ENCODE measurements at places on chromosomes 6 and 20. TPM values are rescaled to one million over a fixed set of nuclear protein-coding genes. Genes with fewer than 3 reads are reported as not detected.

DNA sequence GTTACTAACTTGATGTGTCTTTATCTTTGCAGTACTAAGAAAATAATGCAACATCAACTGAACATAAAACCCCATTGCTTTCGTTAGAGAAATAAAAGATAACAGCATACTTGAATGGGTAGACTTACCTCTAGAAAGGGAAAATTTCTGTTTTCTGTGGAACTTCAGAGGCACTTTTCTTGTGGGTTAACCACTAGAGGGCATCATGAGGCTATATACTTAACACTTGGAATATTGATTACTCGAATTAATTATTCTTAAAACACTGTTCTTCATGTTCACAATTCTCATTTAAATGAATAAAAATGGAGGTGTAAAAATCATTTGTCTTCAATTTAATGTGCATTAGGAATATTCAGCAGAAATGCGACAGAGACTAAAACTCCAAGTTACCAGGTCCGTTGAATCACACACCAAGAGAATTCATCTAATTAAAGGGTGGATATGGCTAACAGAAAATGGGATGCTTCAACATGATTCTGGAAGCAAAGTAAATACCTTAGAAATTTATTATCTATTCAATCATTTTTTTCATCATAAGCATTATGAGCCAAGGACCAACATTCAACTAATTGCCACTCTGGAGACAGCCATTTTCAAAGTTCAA is 330.8 kb upstream of the PREP start:
- no peak for DNase-seq

DNA sequence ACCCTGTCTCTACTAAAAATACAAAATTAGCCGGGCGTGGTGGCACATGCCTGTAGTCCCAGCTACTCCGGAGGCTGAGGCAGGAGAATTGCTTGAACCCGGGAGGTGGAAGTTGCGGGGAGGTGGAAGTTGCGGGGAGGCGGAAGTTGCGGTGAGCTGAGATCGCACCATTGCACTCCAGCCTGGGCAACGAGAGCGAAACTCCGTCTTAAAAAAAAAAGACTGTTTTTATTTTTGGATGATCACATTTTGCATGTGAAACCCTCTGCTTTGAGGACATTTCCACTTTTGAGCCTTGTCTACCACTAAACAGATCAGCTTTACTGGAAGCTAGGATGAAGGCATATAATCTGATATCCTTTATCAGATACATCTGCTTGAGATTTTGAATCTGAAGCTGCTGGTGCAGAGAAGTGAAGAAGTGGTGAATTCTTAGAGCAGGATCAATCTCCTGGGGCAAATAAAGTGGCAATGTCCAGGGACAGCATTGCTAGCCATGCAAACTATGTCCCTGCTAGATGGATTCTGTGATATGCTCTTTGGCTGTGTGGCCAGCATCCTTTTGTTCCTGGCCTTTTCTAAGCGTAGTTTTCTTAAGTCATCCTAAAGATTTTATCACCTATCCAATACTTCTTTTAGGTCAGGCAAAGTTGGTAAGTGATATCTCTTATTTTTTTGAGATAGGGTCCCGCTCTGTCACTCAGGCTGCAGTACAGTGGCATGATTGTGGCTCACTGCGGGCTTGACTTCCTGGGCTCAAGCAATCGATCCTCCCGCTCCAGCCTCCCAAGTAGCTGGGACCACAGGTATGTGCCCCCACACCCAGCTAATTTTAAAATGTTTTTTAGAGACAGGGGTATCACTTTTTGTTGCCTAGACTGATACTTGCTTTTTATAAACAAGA is 23.3 kb downstream of the RBL1 start:
- no peak for DNase-seq

DNA sequence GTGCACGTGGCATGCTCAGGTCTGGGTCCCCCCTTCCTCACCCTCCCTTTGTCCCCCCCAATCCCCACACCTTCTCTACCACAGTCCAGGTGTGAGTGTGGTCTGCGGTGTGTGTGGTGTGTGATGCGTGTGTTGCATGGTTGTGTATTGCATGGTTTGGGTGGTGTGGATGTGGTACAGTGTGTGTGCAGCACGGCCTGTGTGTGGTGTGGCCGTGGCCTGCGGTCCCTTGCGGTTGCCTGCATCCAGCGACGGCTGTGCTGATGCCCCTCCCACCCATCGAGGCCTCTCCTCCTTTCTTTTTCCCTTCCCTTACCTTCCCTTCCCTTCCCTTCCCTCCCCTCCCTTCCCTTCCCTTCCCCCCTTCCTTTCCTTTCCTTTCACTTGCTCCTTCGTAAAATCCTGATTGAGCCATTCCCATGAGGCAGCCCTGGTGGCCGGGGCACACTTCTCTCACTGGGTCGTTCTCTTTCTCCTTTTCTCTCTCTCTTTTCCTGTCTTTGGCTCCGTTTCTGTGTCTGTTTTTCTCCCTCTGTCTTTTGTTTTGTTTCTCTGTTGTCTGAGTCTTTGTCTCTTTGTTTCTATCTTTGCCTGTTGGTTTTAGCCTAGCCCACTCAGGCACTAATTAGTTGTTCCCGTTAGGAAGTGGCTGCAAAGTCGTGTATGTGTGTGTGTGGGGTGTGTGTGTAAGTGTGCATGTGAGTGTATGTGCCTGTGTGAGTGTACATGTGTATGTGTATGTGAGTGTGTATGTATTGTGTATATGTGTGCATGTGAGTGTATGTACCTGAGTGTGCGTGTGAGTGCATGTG is 65.7 kb downstream of the SRC start:
- DNase-seq: no peak

GRCh38 chr6:105646391-105646867 is 243.5 kb upstream of the PREP start:
- no peak for DNase-seq

GRCh38 chr6:5367510-5367909 is 106.2 kb downstream of the FARS2 start:
- DNase-seq: no peak

DNA sequence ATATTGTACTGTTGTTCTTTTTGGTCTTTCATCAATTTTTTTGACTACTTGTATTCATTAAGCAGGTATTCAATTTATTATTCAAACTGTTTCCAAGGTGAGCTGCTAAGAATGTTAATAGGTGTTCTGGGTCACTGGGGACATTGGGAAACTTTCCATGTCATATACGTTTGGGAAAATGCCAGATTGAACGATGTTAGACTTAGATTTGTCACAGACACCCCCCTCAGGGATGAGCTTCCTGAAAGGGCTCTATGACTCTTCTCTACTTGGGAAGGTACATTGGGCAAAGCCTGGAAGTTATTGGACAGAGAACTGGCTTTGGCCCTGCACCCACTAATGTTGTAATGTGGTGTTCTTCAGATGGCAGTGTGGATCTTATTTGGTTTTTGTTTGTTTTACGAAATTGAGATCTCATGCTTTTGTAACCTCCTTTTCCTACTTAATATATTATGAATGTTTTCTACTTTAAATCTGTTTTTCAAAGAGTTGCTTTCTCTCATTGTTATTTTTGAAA is 42.1 kb downstream of the PLCB4 start:
- no peak for DNase-seq

GRCh38 chr6:139371421-139372203 is 2.8 kb downstream of the CITED2 start:
- DNase-seq: no peak

- no peak for DNase-seq
Measured at GRCh38 chr6:165091121-165091785, 218.2 kb downstream of the C6orf118 start.

Gene HCK
- 12.7 TPM for total RNA-seq

DNA sequence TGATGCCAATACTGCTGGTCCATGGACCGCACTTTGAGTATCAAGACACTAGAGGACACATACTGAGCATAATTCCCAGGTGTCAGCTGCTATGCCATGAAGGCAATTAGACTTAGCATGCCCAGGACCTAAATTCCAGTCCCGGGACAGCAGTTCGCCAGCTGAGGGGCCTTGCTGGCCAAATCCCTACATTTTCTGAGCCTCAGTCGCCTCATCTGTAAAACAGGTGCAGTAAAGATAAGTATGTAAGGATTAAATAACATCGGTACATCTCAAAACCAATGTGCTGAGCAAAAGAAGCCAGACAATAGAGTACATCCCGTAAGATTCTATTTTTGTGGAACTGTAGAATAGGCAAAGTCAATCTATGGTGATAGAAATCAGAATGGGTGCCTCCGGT is 1.0 kb downstream of the BFSP1 start:
- DNase-seq: no peak

Measured in posterior vena cava (tissue), 2 donors.